ENCODE measurements at places on chromosomes 7 and 10.

DNA sequence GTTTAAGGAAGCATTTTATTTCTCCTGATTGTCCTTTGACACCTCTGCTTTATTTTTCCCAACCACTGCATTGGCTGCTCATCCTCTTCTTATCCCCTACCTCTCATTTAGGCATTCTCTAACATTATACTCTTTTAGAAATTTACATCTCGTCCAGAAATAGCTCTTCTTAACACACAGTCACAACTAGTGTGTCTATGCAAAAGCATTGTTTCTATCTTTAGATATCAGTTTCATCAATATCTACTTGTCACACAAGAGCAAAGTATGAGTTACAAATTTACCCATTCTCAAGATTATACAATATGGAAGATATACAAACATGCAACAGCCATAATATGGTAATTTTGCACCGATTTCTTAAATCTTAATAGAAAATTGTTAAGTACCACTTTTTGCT is 35.7 kb upstream of the MDFIC start:
- DNase-seq, result no peak

GRCh38 chr10:24415455-24416125 is 206.7 kb downstream of the KIAA1217 start:
- DNase-seq, result no peak

DNA sequence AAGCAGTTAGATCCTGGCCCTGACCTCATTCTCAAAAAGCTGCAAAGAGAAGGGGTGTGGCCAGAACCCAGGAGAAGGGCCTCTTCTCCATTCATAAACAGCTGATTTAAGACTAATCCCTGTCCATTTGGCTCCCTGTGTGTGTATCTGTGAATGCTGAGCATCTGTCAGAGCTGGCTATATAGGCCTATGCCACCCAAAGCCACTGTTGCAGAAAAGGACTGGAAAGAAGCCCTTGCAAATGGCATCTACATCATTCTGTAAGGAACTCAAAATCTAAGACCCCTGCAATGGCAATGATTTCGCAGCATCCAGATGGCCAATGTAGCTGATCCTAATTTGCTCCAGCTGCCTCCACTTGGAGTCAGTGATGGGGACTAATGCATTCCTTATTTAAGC is 384.5 kb downstream of the KCNMA1 start:
- no peak for DNase-seq

DNA sequence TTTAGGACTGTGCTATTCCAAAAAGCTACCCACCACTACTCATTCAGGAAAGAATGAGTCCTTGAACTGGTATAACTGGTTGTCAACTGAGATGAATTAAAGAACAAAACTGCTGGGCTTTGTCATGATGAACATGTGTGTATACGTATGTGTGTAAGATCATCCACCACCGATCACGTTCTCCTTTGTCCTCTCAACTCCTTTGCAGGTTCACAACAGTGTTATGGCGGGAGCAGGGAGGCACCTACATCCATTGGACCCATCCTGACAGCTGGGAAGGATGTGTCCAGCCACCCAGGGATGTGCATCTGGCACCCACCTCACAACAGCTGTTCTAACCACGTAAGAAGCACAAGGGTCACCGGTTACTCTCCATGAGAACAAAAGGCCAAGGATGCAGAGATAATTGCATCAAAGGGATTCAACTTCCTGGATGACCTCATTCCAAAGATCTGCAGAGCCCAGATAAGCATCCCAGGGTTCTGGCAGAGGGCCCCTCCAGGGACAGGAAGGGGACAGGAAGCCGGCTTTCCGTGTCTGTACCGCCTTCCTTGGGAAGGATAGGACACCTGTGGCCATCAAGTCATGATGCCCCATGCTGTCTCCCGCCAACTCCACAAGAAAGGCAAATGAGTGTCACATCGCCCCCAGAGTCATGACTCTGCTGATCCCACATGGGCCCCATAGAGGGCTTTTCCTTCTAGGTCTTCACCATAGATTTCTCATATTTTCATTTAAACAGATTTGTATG is 66.1 kb downstream of the STEAP1B start:
- DNase-seq, result no peak

Data from amniotic stem cell (primary cell).